ENCODE measurements at places on chromosomes 5 and 9. TPM values are rescaled to one million over a fixed set of nuclear protein-coding genes. Genes with fewer than 3 reads are reported as not detected.

ADGRV1 gene
- 0.17 TPM for total RNA-seq

OR1J2 gene
- total RNA-seq: 0.33 TPM

GOLGA1 gene
- total RNA-seq: 12.8 TPM

MYMK gene
- not detected for total RNA-seq

DMGDH gene
- 7.7 TPM for total RNA-seq

FAM78A gene
- total RNA-seq: 0.33 TPM

NEUROG1 gene
- not detected for total RNA-seq

CMYA5 gene
- total RNA-seq: 4.1 TPM

SLC4A9 gene
- not detected for total RNA-seq

IFNA21 gene
- total RNA-seq: not detected

SOHLH1 gene
- not detected for total RNA-seq

PCDHGA10 gene
- 10.2 TPM for total RNA-seq

IFNB1 gene
- total RNA-seq: 0.17 TPM

OR13D1 gene
- total RNA-seq: not detected

DMRT3 gene
- not detected for total RNA-seq

SHISAL2B gene
- total RNA-seq: not detected

LRRTM2 gene
- total RNA-seq: 1.3 TPM

MEGF10 gene
- total RNA-seq: under 0.01 TPM

FGF1 gene
- 0.77 TPM for total RNA-seq

PDE8B gene
- 0.26 TPM for total RNA-seq

KIAA0825 gene
- 3.6 TPM for total RNA-seq

SLC6A7 gene
- total RNA-seq: not detected

PRELID2 gene
- total RNA-seq: 27.9 TPM

ST8SIA4 gene
- total RNA-seq: 0.26 TPM

NACC2 gene
- total RNA-seq: 18.5 TPM

MARCOL gene
- total RNA-seq: not detected

CCDC187 gene
- total RNA-seq: not detected

ANXA2R gene
- total RNA-seq: 3.1 TPM

PDCD1LG2 gene
- total RNA-seq: 6.9 TPM

FSTL4 gene
- total RNA-seq: not detected

CDKN2A gene
- 10.8 TPM for total RNA-seq

PCDHGA5 gene
- 2.6 TPM for total RNA-seq

PSAT1 gene
- total RNA-seq: 115 TPM

CYLC2 gene
- total RNA-seq: not detected

TMEM171 gene
- under 0.01 TPM for total RNA-seq

MRPS27 gene
- 86.5 TPM for total RNA-seq

C8G gene
- 1.2 TPM for total RNA-seq

TXNDC8 gene
- total RNA-seq: not detected

DOCK8 gene
- total RNA-seq: under 0.01 TPM

ZBTB6 gene
- 16.3 TPM for total RNA-seq

OMD gene
- 0.17 TPM for total RNA-seq

GABRA6 gene
- total RNA-seq: not detected

SHOC1 gene
- under 0.01 TPM for total RNA-seq

LCN15 gene
- not detected for total RNA-seq

NRG2 gene
- total RNA-seq: 0.51 TPM

Measured in fibroblast of lung (primary cell).